ENCODE measurements at places on chromosomes 1 and 21.

GRCh38 chr1:207812778-207813511 is 61.1 kb downstream of the CD46 start:
- no peak for DNase-seq

GRCh38 chr1:89527256-89527655 is 2.6 kb downstream of the LRRC8B start:
- DNase-seq: no peak

DNA sequence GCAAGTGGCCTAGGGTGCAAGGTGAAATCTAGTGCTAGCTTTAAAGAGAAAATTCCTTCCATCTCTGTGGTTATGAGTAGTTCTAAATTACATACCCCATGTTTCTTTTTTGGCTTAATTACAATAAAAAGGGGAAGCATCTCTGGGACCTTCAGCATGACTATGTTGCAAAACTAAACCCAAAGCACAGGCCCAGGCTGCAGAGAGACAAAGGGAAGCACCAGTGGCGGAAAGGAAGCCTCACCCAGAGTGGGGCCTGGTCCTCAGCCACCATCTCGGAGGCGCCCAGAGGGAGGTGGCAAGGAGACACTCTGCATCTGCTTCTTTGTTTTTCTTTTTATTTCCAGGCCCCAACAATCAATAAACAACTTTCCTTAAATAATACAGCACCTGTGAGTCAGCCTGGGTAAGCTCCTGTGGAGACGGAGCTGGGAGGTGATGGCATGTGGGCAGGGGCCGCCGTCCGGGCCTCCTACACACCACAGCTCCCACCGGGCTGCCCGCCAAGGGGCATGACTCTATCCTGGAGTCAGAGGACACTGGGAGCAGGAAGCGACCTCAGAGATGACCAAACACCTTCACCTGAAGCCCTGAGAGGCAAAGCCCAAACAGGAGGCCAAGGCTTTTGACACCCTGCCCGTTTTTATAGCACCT is 21.7 kb downstream of the ITPKB start:
- no peak for DNase-seq

DNA sequence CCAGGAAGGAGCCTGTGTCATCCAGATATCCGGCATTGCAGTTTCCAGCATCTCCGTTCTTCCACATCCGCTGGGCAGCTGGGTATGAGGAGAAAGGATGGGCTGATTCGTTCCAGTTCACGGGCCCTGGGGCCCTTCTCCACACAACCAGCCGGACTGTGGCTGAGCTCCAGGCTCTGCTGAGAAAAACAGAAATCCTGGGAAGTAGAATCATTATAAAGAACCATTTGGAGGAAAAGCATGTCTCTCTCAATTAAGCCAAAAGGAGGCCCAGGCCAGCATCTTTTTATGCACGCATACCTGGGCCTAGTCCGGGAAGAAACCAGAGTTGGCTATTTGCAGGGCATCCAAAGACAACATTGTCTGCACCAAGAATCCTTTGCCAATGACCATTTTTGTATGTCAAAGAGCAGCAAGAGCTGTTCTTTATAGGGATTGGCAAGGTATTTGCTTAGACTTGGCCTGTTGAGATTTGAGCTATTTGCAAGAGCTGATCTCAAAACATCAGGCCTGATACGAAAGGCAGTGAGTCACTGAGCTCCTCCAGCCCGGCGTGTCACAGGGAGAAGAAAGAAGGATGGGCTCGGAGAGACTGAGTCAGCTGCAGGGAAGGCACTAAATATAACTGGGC is 84.9 kb upstream of the ARHGEF16 start:
- DNase-seq: no peak

DNA sequence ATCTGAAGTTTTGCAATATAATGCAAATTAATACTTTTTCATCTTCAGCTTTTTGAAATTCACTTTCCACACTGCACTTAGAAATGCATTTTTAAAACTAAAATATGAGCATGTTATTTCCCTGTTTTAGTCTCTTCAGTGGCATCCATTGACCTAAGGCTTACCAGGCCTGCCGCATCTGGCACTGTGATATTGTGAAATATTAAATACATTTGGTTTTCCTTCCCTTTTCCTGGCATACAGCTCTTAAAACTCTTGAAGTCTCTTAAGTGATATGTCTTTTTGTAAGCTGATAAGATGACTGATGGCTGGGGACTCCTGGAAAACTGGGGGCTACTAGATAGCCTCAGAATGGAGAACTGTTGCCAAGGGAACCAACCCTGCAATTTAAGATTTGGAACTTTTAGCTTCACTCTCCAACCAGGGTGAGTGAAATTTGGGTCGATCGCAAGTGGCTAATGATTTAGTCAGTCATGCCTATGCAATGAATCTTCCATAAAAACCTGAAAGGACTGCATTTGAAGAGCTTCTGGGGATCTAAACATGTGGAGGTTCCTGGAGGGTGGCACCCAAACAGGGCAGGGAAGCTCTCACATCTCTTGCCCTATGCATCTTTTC is 75.5 kb upstream of the PDC start:
- DNase-seq: no peak

DNA sequence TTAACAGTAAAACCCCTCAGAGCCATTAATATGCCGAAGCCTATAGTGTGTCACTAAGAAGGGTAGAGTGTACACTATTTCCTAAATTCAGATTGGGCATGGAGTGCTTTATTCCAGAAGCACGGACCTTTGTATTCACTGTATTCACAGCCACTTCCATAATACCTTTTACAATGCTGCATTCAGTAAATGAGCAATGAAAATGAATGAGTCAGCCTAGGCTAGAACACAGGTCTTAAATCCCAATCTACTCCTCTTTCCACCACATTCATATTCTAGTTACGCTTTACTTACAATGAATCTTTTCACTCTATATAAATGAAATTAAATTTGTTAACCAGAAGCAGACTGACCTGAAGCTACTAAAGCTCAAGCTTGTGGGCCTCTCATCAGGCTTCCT is 13.0 kb upstream of the GORAB start:
- no peak for DNase-seq

DNA sequence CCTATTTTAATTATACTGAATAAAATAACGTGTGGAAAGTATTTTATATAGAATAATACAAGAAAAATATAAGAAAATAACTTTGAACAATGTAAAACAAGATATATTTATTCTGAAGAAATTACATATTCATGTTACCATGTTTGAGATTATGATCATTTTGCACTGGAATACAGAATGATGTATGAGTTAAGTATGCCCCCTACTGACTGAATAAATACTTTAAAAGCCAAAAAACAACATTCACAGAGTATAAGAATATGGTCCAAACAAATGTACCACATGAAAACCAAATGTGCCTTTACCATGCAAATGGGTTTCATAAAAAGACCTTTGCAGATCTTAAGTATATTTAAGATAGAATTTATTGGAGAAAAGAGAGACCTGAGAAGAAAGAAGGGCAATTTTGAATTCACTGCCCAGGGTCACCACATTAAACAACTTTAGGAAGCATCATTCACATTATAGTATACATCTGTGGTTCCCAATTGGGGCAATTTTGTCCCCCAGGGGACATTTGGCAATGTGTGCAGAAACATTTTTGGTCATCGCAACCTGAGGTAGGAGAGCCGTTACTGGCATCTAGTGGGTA is 136.6 kb upstream of the GFI1 start:
- no peak for DNase-seq

DNA sequence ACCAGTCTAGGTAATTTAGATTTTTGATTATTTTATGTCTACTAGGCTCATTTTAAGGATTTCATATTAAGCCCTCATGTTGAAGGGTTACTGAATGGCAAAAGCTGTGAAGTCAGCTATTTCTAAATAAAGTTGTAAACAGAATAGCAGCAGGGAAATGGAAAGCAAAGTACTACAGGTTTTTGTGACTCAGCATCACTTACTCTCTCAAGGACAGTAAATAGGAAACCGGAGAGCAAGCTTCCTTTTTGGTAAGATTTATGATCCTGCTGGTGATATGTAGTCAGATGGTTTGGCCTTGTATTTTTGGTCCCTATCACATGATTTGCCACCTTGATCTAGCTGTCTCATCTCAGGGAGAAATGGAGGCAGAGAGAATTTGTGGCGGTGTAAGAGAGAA is 226.0 kb downstream of the RPS6KC1 start:
- DNase-seq: no peak

DNA sequence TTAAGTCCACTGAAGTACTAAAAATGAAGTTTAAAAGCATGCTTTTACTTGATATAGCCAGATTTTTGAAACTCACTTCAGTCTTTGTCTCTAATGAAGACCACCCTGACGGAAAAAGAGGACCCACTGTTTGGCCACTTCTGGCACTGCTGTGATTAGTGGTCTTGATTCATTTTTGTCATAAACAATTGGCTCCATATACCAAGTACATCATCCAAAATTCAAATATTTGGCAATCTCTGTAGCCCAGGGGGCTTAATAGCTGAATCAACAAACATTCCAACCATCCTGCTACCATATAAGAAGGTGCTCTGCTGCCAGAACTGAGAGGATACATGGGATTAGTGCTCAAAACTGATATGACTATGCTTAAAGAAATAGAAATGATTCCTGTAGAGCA is 156.0 kb downstream of the COL24A1 start:
- no peak for DNase-seq

GRCh38 chr1:221227460-221227859 is 348.2 kb downstream of the HLX start:
- DNase-seq: no peak

GRCh38 chr1:29532751-29533150 is 296.4 kb downstream of the PTPRU start:
- DNase-seq: no peak

DNA sequence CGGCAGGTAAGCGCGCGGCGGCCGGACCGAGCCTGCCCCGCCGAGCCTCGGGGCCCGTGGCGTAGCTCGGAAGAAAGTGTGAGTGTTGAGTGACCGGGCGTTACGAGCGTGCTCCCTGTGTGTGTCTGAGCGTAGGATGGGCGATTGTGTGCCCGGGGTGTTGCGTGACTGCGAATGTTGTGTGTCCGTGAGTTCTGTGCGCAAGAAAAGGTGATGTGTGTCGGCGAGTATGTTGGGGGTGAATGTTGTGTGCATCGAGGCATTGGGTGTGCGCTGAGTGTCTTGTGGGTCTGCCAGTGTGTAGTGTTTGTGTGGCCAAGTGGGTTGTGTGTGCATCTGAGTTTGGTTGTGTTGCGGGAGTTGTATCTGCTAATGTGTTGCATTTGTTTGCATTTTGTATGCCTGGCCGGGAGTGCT is 398 bp downstream of the PTPRU start:
- no peak for DNase-seq

GRCh38 chr1:229030630-229031029 is 240.3 kb upstream of the RAB4A start:
- DNase-seq: no peak

- DNase-seq: no peak
Measured at GRCh38 chr1:200917291-200917817, 22.7 kb downstream of the INAVA start.

DNA sequence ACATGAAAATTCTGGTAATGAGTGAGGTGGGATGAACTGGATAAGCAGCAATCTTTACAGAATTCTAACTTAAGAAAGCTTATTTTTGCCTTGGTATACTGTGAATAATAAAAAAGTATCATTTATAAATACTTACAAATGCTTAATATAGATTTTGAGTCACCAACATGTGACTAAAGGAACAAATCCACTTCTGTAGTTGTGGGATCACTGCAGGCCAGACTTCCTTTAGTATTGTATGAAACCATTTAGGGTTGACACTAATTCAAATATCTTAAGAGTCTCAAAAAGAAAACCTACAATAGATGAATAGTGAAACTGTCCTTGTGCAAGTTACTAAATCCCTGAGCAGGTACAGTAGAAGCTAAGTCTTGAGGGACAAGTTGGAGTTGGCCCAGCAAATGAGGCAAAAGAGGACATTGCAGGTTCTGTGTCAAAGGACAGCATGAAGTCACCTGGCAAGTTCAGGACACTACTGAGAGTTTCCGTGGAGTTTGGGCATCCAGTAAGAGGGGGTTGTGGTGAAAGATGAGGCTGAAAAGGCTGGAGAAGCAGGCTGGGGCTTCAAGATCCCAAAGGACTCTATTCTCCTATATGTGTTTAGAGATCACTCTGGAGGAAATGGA is 5.9 kb upstream of the THEM4 start:
- DNase-seq: no peak

GRCh38 chr1:240705579-240705978 is 93.6 kb upstream of the GREM2 start:
- DNase-seq: no peak

GRCh38 chr1:157090771-157091170 is 8.8 kb downstream of the ETV3L start:
- no peak for DNase-seq

- no peak for DNase-seq
Measured at GRCh38 chr1:66757722-66758240, 5.5 kb downstream of the DYNLT5 start.

DNA sequence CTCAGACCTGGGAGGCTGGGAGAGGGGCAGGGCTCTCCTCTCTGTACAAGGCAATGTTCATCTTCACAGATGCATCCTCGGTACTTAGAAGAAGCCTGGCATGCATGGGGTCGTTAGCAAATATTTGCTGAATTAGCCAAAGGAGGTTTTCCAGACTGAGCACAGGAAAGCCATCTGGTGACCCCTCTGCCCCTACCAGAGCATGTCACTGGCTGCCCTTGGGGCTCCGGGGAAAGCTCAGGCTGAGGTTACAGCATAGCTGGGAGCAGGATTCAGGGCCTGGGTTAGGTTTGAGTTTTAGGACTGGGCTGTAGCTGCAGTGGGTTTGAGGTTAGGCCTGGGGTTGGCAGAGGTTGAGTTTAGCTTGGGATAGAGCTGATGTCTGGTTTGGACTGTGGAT is 43.4 kb upstream of the ZBTB40 start:
- DNase-seq: no peak

- no peak for DNase-seq
Measured at GRCh38 chr21:31213787-31214186, 130.3 kb downstream of the TIAM1 start.

DNA sequence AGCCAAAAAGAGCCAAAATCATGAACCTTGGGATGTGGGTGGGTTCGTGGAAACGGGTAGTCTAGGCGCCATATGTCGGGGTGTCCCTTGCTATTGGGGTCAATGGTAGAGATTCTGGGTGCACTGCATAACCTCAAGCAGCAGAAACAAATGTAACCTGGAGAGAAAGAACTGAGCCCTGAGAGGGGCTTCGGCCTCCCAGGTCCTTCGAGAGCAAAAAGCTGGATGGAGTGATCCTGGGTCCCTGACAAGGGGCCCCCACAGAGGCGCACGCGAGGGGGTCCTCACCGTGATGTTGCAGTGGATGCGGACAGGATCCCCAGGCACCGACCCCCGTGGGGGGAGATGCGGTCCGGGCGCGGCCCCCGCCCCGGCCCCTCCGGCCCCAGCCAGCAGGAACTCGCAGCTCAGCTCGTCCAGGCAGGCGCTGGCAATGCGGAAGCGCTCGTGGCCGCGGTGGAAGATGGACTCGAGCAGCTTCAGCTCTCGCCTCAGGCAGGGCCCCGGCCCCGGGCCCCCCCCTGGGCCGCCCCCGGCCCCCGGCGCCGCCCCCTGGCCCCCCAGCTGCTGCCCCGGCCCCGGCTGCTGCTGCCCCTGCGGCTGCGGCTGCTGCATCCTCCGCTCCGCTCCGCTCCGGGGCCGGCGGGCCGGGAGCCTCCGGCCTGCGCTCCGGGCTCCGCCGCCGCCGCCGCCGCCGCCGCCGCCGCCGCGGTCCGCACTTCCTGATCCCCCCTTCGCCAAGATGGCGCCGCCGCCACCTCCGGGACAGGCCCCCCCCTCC is at the start of gene UBE2Q1:
Gene UBE2Q1, minus strand, starts transcription at position 724 of the 781 bp plus-strand sequence. Its CDS starts 109 bp downstream, at position 615.
- DNase-seq: no peak

GRCh38 chr1:54296666-54297065 is 96.7 kb downstream of the MRPL37 start:
- no peak for DNase-seq
